Tibial nerve (tissue), 4 donors: ENCODE measurements at places on chromosomes 6 and 20. TPM values are rescaled to one million over a fixed set of nuclear protein-coding genes. Genes with fewer than 3 reads are reported as not detected.
A peak's percentile ranks its signal among the peaks of the same experiment; 100 is the strongest.

EEF1A1 gene
- total RNA-seq = 7,417 TPM

PRKN gene
- 17.9 TPM for total RNA-seq

YTHDF1 gene
- 22.2 TPM for total RNA-seq

NRM gene
- 13.3 TPM for total RNA-seq

IMPG1 gene
- total RNA-seq = not detected

PLA2G7 gene
- 1.6 TPM for total RNA-seq

RAET1E gene
- total RNA-seq = not detected

CHRNA4 gene
- total RNA-seq = not detected

DNA sequence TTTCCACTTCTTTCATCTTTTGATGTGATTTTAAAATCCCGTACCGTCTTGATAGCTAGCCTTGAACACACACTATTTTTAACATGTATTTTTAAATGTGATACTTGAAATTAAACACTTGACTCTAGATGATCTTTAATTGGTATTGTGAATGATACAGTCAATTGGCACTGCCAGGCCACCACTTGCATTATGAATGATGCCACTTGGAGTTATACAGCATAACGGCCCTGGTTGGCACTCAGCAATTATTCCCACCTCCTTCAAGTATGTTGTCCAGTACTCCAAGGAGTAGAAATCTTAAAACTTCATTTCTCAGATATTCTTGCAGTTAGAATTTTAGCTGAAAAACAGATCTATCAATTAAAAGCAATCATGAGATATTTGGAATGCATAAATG, 62.9 kb downstream of the TENT5A start:
- no peak for DNase-seq
- no peak overlapping the region for H3K4me3 ChIP-seq
- H3K36me3 ChIP-seq = no peaks in the 10 kb centered on the region

DNA sequence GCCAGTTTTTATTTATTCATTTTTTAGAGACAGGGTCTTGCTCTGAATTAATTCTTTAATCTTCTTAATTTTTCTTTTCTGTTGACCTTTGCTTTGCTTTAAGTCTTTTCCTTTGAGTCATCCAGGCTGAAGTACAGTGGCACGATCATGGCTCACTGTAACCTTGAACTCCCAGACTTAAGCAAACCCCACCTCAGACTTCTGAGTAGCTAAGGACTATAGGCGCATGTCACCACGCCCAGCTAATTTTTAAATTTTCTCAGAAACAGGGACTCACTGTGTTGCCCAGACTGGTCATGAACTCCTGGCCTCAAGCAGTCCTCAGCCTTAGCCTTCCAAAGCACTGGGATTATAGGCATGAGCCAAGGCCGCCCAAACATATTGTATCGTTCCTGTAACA, 71.3 kb upstream of the GNRH2 start:
- H3K4me1 ChIP-seq = no peaks in the 10 kb centered on the region
- no peak overlapping the region for H3K27ac ChIP-seq
- DNase-seq = no peak
- no peak overlapping the region for H3K4me3 ChIP-seq
- H3K27me3 ChIP-seq = no peaks in the 10 kb centered on the region

DNA sequence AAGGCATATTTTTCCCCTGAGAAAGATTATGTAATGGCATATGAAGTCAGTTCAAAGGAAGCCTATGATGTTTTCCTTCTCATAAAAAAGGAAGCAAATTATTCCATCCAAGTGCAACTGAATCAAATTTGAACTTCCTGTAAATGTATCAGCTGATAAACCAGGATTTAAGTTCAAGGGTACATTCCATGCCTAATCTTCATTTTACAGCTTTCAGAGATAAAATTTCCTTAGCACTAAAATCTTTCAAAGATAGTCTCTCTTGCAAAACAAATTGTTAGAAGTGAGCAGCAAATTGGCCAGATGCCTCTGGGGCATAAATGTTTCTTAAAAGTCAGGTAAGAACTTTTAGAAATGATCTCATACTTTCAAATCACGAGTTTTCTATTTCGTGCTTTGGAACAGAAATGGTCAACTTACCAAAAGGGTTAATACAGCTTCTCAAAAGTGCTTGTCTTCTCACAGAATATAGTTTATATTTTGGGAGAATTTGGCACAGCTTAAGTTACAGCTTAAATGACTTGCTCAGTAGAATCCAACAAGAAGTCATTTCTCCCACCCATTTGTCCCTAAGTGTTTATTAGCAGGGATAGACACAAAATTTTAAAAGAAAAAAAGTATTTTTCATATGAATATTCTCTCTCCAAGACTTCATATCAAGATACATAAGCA, 2.7 kb upstream of the TCF21 start:
- H3K4me1 ChIP-seq = peaks cover 2% of the 10 kb centered on the region
- H3K27ac ChIP-seq = no peak overlapping the region
- no peaks in the 10 kb centered on the region for H3K36me3 ChIP-seq
- no peak for DNase-seq
- no peaks in the 10 kb centered on the region for H3K27me3 ChIP-seq

DNA sequence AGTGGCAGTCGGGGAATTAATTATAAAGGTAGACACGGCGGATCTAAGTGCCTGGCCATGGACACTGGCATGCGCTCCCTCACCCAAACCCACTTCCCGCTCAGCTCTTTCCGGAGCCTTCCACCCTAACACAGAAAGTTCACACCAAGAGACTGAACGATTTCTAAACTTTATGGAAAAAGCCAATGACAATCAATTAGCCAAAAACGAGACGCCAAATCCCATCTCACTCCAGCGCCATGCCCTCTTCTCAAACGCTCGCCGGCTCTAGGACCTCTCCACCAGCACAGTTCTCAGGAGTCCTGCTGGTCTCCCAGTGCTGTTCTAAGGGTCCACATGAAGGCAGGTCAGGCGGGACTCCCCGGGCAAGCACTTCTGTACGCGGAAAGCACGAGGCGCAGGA, 641 bp downstream of the SF3B5 start:
- no peak for DNase-seq
- H3K4me3 ChIP-seq = peak overlapping the region; percentile 88
- peaks cover 26% of the 10 kb centered on the region for H3K4me1 ChIP-seq
- H3K27me3 ChIP-seq = no peaks in the 10 kb centered on the region

GRCh38 chr6:155429321-155429893, 26.2 kb downstream of the NOX3 start:
- no peak for DNase-seq
- no peaks in the 10 kb centered on the region for H3K36me3 ChIP-seq
- H3K4me1 ChIP-seq = no peaks in the 10 kb centered on the region

GRCh38 chr20:57126481-57127092, 139.9 kb downstream of the BMP7 start:
- no peak for DNase-seq
- no peak overlapping the region for H3K4me3 ChIP-seq
- no peaks in the 10 kb centered on the region for H3K36me3 ChIP-seq
- H3K27ac ChIP-seq = no peak overlapping the region

- H3K4me3 ChIP-seq = no peak overlapping the region
- peaks cover 26% of the 10 kb centered on the region for H3K4me1 ChIP-seq
- no peaks in the 10 kb centered on the region for H3K27me3 ChIP-seq
- H3K27ac ChIP-seq = no peak overlapping the region
- no peak for DNase-seq
- no peaks in the 10 kb centered on the region for H3K36me3 ChIP-seq
These were observed 36.5 kb downstream of the NOX3 start for GRCh38 chr6:155419161-155419560.

DNA sequence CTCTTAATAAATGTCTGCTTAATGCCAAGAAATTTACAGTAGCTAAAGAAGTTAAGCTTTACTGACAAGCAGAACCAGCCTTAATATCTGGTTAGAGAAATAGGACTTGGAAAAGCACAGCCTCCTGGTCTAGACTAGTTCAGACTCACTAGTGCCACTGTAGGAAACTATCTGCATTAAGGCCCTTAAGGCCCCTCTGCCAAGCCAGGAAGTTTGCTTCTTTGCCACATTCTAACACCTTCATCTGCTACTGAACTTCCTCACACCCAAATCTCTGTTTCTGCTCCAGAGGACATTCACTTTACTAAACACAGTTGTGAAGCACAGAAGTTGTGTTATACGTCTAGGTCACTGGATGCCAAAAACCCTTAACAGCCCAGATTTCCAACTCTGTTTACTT, 302.8 kb downstream of the BTBD9 start:
- no peaks in the 10 kb centered on the region for H3K27me3 ChIP-seq
- H3K4me3 ChIP-seq = no peak overlapping the region
- no peak for DNase-seq
- no peaks in the 10 kb centered on the region for H3K36me3 ChIP-seq

DNA sequence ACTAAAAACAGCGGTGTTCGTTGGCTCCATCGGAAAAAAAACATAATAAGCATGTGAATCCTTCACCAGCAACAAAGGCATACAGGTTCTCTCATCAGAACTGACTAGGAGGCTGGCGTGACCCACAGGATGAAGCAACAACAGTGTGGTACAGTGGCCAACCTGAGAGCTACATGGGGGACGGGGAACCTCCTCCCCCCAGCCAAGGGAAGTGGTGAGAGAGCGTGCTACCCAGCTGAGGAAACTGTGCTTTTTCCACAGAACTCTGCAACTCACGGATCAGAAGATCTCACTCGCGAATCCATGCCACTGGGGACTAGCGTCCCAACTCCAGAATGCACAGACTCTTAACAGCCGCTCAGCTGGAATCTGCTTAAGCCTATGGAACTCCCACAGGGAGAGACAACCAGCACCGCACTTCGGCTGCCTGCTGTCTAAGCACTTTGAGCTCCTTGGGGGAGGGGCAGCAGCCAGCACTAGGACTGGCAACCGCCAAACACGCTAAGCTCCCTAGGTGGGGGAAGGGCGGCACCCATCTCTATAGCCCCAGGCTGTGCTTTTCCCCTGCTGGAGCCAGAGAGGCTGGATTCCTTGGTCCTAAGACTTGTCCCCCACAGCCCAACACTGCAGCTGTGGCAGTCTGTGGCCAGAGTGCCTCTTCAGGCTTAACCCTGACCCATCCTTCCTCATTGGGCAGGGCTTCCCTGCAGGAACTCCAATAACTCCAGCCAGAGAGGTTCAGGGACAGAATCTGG, 538.3 kb upstream of the BTBD3 start:
- H3K27ac ChIP-seq = no peak overlapping the region
- no peaks in the 10 kb centered on the region for H3K4me1 ChIP-seq
- no peaks in the 10 kb centered on the region for H3K27me3 ChIP-seq

GRCh38 chr6:149628875-149629510, 19.5 kb downstream of the KATNA1 start:
- no peaks in the 10 kb centered on the region for H3K4me1 ChIP-seq
- peaks cover 51% of the 10 kb centered on the region for H3K36me3 ChIP-seq

DNA sequence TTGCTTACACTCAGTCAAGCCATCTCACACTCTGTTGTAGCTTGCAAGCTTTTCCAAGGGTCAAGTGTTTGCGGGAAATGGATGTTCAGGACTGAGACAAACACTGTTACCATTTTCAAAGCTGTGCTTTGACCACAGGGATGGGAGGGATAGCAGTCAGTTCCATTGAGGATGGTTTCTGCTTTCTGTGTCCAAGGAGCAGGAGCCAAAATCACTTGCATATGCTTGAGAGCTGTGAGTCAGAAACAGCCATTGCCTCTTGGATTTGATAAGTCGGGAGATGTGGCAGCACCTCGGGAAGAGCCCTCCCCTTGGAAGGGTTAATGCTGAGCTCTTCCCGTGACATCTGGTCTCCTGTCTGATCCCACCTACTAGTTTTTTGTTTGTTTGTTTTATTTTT, 85.2 kb downstream of the TCP11 start:
- no peak overlapping the region for H3K4me3 ChIP-seq
- no peak for DNase-seq
- H3K27me3 ChIP-seq = no peaks in the 10 kb centered on the region
- H3K36me3 ChIP-seq = peaks cover 5% of the 10 kb centered on the region

GRCh38 chr6:97262676-97263075, 20.3 kb downstream of the MMS22L start:
- no peak for DNase-seq
- H3K4me1 ChIP-seq = no peaks in the 10 kb centered on the region
- H3K27ac ChIP-seq = no peak overlapping the region

GRCh38 chr6:53433261-53433950, 84.7 kb upstream of the ELOVL5 start:
- H3K4me1 ChIP-seq = peaks cover 7% of the 10 kb centered on the region
- no peak overlapping the region for H3K4me3 ChIP-seq
- peak overlapping the region; percentile 71 for H3K27ac ChIP-seq

DNA sequence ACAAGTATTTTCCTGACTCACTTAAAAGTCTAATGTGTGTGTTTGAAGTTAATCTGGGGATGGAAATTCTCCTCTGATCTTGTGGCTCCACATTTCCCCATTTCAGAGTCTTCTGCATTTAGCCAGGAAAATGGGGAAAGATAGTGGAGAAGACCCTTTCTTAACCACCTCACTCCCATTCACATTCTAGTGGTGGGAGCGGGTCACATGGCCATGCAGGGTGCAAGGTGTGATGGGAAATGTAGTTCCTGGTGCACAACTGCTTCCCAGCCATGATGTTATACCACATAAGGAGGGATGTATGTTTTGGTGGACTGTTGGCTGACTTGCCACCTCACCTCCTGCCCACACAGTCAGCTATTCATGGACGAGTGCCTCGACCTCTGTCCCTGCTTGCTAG, 61.8 kb downstream of the BANF2 start:
- no peak for DNase-seq
- H3K27ac ChIP-seq = no peak overlapping the region
- no peaks in the 10 kb centered on the region for H3K27me3 ChIP-seq
- H3K36me3 ChIP-seq = no peaks in the 10 kb centered on the region
- no peak overlapping the region for H3K4me3 ChIP-seq

GRCh38 chr6:15493437-15494168, 169.2 kb downstream of the DTNBP1 start:
- peaks cover 25% of the 10 kb centered on the region for H3K36me3 ChIP-seq
- no peak overlapping the region for H3K4me3 ChIP-seq
- no peaks in the 10 kb centered on the region for H3K27me3 ChIP-seq
- no peak overlapping the region for H3K27ac ChIP-seq
- no peak for DNase-seq

DNA sequence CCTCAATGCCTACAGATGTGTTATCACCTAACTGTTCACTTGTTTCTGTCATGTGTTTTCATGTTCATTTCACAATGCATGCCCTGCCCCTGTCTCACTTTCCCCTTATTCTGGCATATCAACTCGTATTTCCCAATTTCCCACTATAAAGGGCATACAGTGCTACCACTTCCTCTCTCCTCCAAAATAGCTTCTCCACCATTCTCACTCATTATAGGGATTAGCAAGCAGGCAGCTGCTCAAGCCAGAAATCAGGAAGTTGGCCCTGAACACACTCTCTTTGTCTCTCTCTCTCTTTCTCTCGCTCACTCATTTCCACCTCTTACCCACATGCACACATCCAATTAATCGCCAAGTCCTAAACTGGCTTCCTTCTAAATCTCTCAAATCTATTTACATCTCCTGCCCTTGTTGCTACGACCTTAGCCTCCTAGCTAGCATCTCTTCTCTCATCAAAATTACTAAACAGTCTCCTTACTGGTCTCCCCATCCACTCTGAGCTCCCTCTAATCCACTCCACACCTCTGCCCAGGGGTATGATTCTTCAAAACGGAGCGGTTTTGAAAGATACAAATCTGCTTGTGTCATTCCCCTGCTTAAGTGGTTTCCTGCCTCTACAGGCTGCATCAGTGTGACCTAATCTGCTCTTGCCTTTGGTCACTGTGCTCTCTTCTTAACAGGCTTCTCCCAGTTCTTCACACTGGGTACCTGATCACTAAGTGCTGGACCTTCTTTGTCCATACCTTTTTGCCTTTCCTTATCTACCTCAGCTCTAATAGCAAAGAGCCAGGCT, 196.2 kb downstream of the BTBD9 start:
- H3K4me3 ChIP-seq = no peak overlapping the region
- no peaks in the 10 kb centered on the region for H3K27me3 ChIP-seq

- no peak overlapping the region for H3K4me3 ChIP-seq
- H3K36me3 ChIP-seq = no peaks in the 10 kb centered on the region
- no peaks in the 10 kb centered on the region for H3K27me3 ChIP-seq
- no peak overlapping the region for H3K27ac ChIP-seq
- no peaks in the 10 kb centered on the region for H3K4me1 ChIP-seq
These were observed 735.6 kb downstream of the RFPL4B start for GRCh38 chr6:113082745-113083144.

- H3K27me3 ChIP-seq = peaks cover 6% of the 10 kb centered on the region
- DNase-seq = no peak
These were observed 26.1 kb upstream of the HLA-E start for GRCh38 chr6:30463242-30463641.
